ENCODE measurements at places on chromosomes 11 and 22.

- no peak for DNase-seq
Measured at GRCh38 chr11:50181334-50181733, 148.7 kb downstream of the OR4C45 start.

DNA sequence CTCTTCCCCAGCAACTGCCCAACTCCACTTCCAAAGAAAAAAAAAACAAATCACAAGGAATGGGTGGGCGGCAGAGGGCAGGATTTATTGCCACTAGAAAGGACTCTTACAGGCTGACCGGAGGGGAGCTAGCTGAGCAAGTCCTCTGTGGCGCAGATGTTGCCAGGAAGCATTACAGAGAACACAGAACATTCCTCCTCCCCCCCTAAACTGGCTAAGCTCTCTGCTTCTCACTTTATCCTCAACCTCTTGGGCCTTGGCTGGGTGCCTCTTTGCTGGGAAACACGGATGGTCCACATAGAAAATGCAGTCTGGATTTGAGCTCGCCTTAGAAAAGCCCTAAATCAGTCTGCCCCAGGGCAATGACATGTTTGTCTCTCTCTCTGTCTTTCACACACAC is 12.6 kb upstream of the FJX1 start:
- no peak for DNase-seq

- no peak for DNase-seq
Measured at GRCh38 chr11:67062526-67063373, 6.1 kb downstream of the RHOD start.

- no peak for DNase-seq
Measured at GRCh38 chr11:112211536-112211935, 14.7 kb upstream of the PTS start.

- DNase-seq, result no peak
Measured at GRCh38 chr11:62605902-62606301, 4.2 kb upstream of the MTA2 start.

- no peak for DNase-seq
Measured at GRCh38 chr11:47533690-47534151, 19.2 kb downstream of the CELF1 start.

DNA sequence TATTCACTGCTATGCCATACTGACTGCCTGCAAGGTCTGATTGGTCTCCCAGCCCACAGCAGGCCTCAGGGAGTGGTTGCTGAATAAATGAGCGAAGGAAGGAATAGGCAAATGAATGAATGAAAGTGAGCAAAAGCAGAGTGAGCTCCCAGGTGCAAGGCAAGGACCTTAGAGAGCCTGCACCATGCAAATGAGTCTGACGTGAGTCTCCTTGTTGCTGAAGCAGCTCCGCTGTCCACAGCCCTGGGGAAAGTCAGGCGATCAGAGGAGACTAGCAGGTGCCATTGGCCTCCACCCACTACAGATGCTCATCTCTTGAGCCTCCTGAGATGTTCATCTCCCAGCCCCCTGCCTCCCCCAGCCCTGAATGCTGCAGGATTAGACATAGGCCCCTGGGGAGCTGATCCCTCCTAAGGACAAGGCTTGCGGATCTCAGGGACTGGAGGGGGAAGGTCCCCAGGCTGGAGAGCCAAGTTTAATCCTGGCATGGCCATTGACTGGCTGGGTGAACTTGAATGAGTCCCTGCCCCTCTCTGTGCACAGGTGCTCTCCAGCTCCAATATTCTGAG is 22.1 kb downstream of the GDPD5 start:
- no peak for DNase-seq

- peak; percentile 57 for DNase-seq
Measured at GRCh38 chr11:125164422-125165110, at the start of gene PKNOX2. TSS of gene PKNOX2 (plus strand) at chr11:125164751. CDS start at chr11:125351306, 186,555 bp downstream.

DNA sequence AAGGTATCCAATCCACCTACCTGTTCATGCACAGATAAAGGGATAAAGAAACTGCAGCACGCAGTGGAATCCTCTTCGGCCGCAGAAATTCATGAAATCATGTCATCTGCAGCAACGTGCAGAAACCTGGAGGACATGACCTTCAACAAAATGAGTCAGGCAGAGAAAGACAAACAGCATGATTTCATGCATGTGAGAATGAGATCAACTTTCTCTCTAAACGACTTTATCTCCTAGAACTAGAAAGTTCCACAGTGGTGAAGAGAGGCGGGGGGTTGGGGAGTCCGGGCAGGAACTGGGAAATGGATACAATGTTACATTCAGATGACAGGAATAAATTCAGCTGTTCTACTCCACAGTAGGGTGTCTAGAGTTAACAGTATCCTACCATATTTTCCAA is 9.9 kb downstream of the RGL4 start:
- DNase-seq, result no peak

- no peak for DNase-seq
Measured at GRCh38 chr11:78662811-78663210, 88.1 kb upstream of the NARS2 start.

DNA sequence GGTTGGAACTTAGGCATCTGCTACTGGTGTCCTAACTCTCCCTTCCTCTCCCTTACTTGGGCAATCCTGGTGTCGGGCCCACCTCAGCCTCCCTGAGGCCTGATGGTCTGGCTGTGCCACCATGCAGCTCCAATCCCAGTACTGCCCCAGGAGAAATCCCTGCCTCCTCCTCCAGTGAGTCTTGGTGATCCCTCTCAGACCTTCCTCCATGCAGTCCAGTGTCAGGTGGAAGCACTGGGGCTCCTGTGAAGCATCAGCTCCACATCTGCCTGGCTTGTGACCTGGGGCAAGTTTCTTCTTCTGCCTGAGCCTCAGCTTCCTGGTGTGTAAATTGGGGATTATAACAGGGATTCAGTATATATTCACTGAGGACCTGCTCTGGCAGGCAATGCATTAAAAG is 1.8 kb upstream of the PELI3 start:
- no peak for DNase-seq

DNA sequence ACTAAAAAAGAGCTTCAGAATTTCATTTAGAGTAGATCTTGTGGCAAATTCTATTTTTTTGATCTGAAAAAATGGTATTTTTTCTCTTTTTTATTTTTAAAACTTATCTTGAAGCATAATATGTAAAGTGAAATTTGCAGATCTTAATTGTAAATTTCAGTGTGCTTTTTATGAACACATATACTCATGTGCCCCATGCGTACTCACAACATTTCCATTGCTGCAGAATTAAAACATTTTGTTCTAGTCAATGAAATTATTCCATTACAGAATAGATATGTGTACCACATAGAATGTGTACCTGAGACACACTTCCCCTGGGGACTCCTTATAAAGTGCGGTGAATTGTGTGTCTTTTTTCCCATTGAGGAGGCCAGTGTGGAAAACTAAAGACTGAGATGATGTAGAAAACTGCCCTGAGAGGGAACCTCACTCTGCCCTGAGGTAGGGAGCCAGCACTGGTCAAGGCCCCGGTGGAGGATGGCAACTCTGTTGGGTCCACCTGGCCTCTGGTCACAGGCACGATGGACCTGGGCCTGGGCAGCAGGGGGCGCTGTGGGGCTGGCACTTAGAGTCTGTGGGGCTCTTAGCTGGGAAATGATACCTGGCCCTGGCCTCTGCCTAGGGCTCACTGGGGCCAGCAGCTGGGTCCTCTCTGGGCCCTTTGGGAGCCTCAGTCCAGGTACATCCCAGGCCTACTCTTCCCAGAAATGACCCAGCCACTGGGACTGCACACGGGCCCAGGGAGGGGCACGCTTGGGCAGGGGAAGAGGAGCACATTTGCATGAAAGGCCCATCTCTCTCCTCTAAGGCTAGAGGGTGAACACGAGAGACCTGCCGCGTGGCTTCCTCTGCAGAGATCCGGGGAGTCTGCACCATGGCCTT is 77.9 kb upstream of the TOP3B start:
- DNase-seq, result no peak

DNA sequence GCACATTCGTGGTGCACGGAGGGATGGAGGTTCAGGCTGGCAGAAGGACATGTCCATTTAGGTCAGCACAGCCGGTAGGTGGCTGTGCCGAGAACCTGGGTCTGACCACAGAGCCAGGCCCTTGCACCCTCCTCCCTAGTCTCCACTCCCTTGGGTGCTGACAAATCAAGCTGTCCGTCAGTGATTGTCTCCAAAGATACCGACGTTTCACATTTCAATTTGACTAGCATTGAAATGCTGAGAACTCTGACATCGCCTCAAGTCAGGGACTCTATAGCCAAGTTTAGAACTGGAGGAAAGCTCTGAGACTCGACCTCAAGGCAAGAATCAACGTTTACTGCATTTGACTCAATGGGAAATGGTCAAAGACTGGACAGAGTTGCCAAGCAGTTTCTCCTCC is 1321.1 kb downstream of the TBC1D22A start:
- no peak for DNase-seq

DNA sequence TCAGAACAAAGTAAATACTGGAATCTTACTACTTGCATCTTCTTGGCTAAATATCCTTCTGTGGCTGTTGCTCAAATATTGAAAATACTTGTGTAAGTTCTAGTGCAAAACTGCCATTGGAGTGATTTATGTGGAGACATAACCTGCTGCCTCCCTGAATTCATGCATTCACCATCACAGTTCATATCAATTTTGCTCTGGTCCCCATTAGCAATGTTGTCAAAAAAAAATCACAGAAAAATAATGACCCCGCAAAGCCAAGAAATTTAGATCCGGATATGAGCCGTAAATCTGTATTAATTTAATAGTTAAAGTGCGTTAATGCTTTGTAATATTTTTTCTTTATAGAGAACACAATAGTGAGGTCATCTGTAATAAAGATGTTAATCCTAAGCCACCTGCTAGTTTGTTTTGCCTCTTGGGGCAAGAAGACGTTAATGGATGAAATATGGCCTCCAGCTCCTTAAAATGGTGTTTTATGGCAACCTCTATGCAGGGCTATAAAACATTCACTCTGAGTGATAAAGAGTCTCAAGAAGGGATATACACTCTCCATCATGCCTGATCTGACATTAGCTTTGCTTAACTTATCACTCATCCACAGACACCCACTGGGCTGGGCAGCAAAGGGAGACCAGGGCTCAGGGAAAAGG is 255.9 kb downstream of the INSC start:
- DNase-seq, result no peak

- no peak for DNase-seq
Measured at GRCh38 chr11:123046473-123047259, 15.3 kb downstream of the HSPA8 start.

DNA sequence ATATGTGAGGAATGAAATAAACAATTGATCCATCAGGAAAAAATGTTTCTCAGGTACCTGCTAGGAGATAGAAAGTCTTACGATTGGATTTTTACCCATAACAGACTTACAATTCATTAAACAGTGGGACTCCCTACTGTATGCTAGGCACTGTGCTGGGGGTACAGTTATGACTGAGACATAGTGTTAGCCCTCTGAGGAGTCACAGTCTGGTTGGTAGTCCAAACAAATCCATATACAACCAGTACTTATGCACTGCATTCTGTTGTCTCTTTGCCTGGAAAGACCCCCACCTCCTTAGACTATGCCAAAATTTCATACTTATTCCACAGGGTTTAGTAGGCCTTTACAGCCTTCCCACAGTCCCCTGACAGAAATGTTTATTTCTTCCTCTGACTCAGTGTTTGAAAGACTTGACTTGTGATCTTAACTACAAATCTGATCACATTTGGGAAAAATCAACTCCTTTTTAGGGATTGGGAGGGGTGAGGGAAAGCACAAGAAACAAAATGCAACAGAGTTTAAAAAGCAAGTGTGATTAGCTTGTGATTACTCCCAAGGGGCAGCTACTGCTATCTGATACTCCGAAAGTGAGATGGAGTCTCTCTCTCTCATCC is 69.4 kb upstream of the HORMAD2 start:
- no peak for DNase-seq

- no peak for DNase-seq
Measured at GRCh38 chr11:8093931-8094575, 13.0 kb downstream of the TUB start.

- DNase-seq, result no peak
Measured at GRCh38 chr11:98600103-98600502, 420.6 kb upstream of the CNTN5 start.

DNA sequence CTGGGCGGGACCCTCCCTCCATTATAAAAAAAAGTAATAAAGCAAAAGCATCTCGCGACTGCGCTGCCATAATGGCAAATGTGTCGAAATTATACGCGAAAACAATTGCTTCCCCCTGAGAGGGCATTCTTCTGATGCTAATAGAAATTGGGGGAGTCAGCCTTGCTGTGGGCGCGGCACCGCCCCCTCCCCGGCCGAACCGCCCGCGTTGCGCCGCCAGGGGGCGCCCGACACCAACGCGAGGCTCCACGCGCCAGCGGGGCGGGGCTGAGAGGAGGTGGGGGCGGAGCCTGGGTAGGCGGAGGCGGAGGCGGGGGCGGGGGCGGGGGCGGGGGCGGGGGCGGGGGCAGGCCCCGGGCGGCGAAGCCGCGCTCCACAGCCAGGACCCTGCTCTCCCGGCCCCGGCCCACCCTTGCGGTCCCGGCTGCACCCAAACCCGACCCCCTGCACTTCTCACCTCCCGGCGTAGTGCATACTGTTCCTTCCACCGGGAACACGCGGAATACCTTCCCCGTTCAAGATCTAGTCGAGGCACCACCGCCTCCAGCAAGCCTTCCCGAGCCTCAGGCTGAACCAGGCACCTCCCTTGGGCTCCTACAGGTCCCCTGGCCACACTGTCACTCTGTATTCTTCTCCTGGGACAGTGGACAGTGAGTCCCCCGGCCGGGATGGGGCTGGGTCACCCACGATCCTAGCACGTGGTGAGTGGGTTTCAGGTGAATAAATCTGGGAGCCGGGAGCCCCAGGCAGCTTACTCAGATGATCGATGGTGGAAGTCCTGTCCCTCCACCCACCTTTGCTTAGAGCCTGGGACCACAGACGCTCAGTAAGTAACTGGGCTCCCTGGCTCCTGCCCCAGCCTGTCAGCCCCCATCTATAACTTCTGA is 15.5 kb upstream of the UPK3A start:
- DNase-seq, result peak; percentile 85

- DNase-seq, result no peak
Measured at GRCh38 chr11:16612566-16613261, 125.7 kb upstream of the C11orf58 start.

GRCh38 chr22:19524170-19525115 is at the start of gene CLDN5:
TSS of gene CLDN5 (minus strand) at chr22:19524410. CDS start at chr22:19524255, 155 bp downstream.
- DNase-seq, result no peak

GRCh38 chr11:16812274-16812673 is 73.8 kb downstream of the C11orf58 start:
- DNase-seq, result no peak

- DNase-seq, result no peak
Measured at GRCh38 chr11:65476632-65477148, 22.2 kb upstream of the MALAT1 start.

DNA sequence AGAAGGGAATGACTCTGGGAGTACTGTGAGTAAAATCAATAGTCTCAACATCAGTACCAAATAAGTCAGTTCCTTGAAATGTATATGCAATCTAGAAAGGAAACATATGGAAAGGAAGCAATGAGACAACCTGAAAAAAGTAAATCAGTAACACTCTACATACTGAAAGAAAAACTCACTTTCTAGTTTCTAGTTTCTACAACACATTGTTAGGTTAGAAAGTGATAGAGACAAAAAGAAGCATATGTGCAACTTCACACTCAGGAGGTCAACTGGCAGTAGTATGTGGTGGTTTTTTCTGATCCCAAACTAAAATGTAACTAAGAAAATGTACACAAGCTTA is 156.5 kb upstream of the SOX6 start:
- DNase-seq, result no peak

Measured in activated T-cell treated with anti-CD3 and anti-CD28 coated beads for 4 hours (primary cell).